Naive thymus-derived CD4-positive, alpha-beta T cell (primary cell): ENCODE measurements at places on chromosomes 1 and 21. TPM values are rescaled to one million over a fixed set of nuclear protein-coding genes. Genes with fewer than 3 reads are reported as not detected.

GRCh38 chr1:204348722-204349121 is 11.0 kb downstream of the PLEKHA6 start:
- no peaks in the 10 kb centered on the region for H3K36me3 ChIP-seq
- no peaks in the 10 kb centered on the region for H3K4me1 ChIP-seq
- no peak overlapping the region for H3K4me3 ChIP-seq
- no peaks in the 10 kb centered on the region for H3K27me3 ChIP-seq
- DNase-seq: no peak

The PFDN2 gene
- 37.1 TPM for total RNA-seq

The MYOM3 gene
- total RNA-seq: not detected

The LAX1 gene
- total RNA-seq: 18.6 TPM

The ANKRD35 gene
- 0.15 TPM for total RNA-seq

The WNT9A gene
- total RNA-seq: not detected

- H3K4me1 ChIP-seq: no peaks in the 10 kb centered on the region
- H3K36me3 ChIP-seq: no peaks in the 10 kb centered on the region
- DNase-seq: no peak
- H3K27ac ChIP-seq: no peak overlapping the region
- H3K27me3 ChIP-seq: no peaks in the 10 kb centered on the region
These were observed 59.1 kb downstream of the APCS start for GRCh38 chr1:159646687-159647086.

The TRNP1 gene
- not detected for total RNA-seq

GRCh38 chr1:246117066-246117791 is 389.9 kb downstream of the SMYD3 start:
- no peaks in the 10 kb centered on the region for H3K27me3 ChIP-seq
- DNase-seq: no peak
- H3K27ac ChIP-seq: peak overlapping the region; percentile 69
- H3K36me3 ChIP-seq: no peaks in the 10 kb centered on the region
- H3K4me1 ChIP-seq: peaks cover 9% of the 10 kb centered on the region
- peak overlapping the region; percentile 34 for H3K4me3 ChIP-seq

DNA sequence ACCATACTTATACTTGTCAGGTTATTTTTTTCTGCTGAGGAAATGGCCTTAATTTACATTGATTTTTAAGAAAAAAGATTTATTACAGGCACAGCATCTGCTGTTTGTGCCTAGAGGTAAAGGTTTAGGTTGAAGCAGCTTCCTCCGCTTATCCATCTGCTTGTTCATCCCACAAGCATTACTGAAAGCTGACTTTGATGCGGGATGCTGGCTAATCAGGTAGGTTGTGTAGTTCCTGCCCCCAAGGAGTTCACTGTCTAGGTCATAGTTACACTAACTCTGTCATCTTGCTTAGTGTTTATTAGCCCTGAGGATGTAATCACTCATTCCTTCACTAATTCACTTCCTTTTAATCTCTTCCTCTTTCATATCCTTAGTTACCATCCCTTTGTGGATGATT is 377.7 kb upstream of the KAZN start:
- no peak overlapping the region for H3K27ac ChIP-seq
- peaks cover 3% of the 10 kb centered on the region for H3K27me3 ChIP-seq
- no peak overlapping the region for H3K4me3 ChIP-seq

DNA sequence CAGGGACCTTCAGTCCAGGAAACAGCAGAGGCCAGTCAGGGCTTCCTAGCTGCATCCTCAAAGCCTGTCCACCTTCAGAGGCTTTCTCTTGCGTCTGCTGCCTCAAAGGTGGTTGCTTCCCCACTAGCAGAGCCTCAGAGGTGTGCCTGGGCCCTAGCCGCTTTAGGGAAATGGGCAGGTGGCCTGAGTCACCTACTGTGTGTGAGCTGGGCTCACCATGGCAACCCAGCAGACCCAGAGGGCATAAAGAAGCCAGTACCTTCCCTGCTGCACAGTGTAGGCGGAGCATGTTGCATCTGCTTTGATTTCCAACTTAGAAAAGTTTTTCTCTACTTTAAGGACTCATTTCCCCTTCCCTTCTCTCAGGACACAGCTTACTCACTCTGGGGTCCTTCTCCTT is 12.5 kb downstream of the SLC9A1 start:
- H3K27me3 ChIP-seq: no peaks in the 10 kb centered on the region

DNA sequence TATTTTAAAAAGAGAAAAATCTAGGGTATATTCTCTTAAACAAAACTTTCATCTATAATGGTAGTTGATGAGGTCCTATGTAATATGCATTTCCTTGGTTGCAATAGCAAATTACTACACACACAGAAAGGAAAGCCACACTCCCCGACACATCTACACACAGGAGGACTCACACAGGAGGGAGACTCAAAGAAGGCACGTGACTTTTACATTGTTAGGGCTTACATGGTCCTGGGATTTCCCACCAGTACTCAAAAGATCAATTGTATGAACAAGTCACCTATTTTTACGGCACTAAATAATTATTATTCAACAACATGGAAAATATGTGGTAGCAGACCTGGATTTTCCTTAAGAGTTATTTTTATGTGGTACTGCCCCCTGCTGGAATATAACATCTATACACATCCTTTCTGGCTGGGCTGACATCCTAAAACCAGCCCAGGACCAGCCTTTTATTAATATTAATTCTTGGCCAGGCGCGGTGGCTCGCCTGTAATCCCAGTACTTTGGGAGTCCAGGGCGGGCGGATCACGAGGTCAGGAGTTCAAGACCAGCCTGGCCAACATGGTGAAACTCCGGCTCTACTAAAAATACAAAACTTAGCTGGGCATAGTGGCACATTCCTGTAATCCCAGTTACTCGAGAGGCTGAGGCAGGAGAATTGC is 33.9 kb upstream of the LGALS8 start:
- no peaks in the 10 kb centered on the region for H3K36me3 ChIP-seq
- peak; percentile 12 for DNase-seq
- H3K4me3 ChIP-seq: no peak overlapping the region
- H3K4me1 ChIP-seq: no peaks in the 10 kb centered on the region
- no peaks in the 10 kb centered on the region for H3K27me3 ChIP-seq
- no peak overlapping the region for H3K27ac ChIP-seq

DNA sequence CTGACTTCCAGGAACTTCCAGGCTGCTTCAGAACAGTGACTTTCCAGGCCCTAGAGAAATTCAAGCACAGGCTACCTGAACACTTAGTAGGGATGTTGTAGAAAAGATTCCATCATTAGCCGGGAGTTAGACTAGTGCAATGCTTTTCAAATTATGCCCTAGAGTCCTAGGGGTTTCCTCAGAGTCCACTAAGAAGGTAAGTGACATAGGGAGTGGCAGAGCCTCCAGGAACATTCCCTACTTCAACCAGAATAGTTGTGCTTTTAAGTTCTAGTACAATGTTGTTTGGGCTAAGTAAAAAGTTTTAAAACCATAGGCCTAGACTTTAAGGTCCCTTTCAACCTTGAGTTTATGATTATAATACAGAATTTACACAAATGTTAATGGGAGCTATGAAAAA is 9.1 kb upstream of the GOLPH3L start:
- H3K27ac ChIP-seq: no peak overlapping the region
- H3K27me3 ChIP-seq: no peaks in the 10 kb centered on the region
- no peak overlapping the region for H3K4me3 ChIP-seq
- no peaks in the 10 kb centered on the region for H3K4me1 ChIP-seq
- no peak for DNase-seq
- no peaks in the 10 kb centered on the region for H3K36me3 ChIP-seq
